IMR-90 (cell line): ENCODE measurements at places on chromosomes 4 and X.
A peak's percentile ranks its signal among the peaks of the same experiment; 100 is the strongest.

DNA sequence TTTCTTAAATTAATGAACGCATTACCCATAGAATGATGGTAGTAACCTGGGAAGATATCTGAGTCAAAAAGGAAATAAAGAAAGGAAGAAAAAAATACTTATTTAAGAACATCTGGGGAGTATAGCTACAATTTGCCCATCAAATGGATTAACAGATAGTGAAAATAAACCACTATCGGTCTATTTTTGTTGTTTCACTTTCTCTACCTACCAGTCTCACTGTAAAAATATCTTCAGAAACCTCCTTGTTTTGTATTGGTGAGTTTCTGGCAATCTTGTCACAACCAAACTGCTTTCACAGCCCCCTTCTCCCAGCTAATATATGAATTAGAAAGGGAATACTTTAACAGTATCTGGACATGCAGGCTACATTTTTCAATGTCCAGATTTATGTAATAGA, 783.5 kb downstream of the STPG2 start:
- DNase-seq, result no peak

DNA sequence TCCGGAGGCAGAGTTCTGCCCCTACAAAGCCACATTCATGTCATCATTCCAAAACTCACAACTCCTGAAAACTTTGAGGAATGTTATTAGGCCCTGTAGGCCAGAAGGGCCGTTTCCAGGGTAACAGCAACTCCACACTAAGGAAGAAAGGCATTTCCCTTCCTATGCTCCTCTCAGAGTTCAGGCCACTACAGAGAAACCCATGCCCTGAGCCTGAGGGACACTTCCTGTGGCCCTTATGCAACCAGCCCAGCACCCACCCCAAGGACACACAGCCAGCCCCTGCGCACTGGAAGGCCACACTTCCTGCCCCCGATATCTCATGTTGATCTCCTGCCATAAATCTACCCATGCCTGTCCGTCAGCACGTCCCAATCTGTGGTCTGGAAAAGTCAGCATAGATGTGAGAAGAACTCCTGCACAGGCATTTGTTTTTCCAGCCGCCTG, 289.3 kb downstream of the BCOR start:
- peak; percentile 80 for DNase-seq

- DNase-seq, result no peak
Observed at GRCh38 chrX:117376460-117376859, 740.1 kb downstream of the KLHL13 start.

DNA sequence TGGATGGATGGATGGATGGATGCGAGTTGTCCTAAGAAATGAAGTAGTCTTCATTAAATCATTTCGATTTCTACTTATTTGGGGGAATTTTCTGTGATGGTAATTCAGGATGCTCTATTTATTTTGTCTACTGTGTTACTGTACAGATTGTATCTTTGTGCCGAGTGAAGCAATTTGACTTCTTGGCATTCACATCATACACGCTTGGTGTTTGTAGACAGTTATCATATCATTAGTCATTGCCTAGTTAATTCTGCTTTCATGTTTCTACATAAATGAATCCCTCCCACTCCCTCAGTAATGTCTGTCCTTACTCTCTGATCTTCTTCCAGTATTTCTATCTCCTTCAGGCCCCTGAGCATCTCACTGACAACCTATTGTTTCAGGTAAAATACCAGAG, 64.0 kb downstream of the RASGEF1B start:
- DNase-seq, result no peak

GRCh38 chr4:85659610-85660218, 184.8 kb downstream of the ARHGAP24 start:
- DNase-seq, result no peak

GRCh38 chrX:136679531-136679930, 31.6 kb downstream of the CD40LG start:
- no peak for DNase-seq

DNA sequence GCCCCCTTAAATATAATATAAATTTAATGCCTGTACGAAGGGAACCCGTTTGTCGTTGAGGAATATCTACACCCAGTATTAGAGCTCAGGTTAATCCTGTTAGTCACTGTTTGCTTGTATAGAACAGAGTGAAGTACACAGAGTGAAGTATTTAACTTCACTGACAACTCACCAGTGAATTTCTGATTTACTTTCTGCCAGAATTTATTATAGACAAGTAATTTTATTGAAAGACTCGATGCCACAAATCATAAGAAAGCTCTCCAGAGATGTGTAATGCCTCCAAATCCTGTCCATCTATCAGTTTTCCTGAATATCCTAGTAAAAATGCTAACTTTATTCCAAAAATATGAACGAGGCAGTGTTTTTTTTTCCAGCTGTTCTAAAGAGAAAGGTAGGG, 1.6 kb downstream of the GAB1 start:
- no peak for DNase-seq

DNA sequence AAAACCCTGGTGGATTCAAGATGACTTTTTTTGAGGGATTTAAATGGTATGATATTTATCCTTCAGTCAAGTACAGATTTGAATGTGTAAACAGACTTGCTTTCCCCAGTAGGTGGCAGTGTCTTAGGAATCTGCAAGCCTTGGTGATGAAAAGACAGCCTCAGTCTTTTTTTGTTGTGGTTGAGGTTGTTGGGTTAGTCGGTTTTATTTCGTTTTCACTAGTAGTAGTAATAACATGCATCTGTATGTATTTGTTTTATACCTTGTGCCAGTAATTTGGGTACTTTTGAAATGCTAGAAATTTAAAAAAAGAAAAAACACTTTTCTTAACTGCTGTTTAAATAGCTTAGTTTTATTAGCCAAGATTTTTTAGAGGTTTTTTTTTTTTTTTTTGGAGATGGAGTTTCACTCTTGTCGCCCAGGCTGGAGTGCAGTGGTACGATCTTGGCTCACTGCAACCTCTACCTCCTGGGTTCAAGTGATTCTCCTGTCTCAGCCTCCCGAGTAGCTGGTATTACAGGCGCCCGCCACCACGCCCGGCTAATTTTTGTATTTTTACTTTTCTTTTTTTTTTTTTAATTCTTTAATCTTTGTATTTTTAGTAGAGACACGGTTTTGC, 39.2 kb downstream of the COPS4 start:
- DNase-seq, result peak; percentile 82

DNA sequence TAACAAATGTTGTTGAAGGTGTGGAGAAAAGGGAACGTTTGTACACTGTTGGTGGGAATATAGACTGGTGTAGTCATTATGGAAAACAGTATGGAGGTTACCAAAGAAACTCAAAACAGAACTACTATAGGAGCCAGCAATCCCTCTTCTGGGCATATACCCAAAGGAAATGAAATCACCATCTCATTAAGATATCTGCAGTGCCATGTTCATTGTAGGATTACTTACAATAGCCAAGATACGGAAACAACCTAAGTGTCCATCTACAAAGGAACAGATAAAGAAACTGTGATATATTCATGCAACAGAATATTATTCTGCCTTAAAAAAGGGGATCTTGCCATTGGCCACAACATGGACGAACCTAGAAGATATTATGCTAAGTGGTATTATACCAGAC, 22.2 kb downstream of the APBB2 start:
- DNase-seq, result peak; percentile 33

- DNase-seq, result no peak
Observed at GRCh38 chr4:21726255-21726815, 222.2 kb downstream of the KCNIP4 start.

DNA sequence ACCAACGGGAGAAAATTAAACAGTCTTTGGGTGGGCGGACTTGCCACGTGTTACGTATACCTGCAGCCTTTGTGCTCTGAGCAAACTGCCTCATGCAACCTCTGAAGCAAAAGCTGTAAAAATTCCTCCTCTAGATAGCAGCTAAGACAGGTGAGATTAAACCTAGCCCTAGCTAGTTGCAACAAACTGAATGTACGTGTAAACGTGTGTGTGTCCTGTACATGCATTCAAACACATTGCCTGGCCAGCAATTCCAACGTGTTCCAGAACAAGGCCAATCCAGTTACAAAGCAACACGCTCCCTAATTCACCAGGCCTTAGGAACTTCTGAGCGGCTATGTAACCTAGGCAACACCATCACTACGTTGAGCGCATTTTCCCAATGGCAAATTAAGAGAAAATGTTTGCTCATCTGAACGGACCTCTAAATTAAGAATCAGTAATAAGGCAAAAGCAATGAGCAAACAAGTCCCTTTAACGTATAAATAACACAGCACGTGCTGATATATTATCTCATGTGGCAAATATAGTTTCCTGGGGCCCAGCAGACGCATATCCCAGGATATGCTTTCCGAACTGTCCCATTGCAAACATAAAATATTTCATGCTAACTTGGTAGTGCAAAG, 792 bp downstream of the PPID start:
- DNase-seq, result peak; percentile 48

DNA sequence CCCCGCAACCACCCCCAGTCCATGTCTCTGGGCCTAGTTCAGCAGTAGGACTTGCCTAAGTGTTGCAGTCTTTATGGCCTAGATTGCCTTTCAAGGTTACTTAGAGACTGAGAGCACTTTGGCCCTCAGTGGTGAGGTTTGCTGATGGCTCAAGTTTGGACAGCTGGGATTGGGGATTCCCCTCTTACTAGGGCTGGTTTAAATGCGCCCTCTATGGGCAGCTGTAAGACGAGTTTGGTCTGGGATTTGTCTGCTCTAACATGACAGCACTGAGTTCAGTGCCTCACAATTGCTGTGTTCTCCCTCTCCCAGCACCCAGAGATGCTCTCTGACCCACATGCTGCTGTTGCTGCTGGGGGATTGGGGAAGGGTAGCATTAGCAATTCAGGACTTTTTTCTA, 23.1 kb downstream of the DACH2 start:
- peak; percentile 64 for DNase-seq

- DNase-seq, result no peak
Observed at GRCh38 chr4:3786196-3786869, 20.1 kb downstream of the ADRA2C start.

DNA sequence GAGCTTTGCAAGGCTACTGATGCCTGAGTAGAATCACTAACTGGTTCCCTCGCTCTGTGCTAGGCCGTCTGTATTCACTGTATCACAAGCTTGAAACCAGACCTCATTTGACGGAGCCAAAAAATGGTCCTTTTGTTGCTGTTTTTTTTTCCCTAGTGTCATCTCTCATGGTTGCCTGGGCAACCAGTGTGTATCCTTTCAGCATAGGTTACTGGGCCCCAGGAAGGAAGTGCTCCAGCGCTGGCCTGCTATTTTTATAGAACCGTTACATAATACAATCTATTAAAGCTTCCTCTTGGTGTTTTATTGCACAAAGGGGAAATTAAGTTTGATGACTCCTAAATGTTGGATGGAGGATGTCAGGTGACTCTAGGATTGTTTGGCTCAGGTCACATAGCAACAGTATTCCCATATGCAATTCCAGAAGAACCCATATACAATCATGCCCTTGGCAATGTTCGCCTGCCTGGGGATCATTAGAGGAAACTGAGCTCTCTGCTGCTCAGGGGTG, 220.4 kb downstream of the SPRY1 start:
- no peak for DNase-seq

- peak; percentile 17 for DNase-seq
Observed at GRCh38 chr4:125091-125771, 930 bp downstream of the ZNF718 start.

DNA sequence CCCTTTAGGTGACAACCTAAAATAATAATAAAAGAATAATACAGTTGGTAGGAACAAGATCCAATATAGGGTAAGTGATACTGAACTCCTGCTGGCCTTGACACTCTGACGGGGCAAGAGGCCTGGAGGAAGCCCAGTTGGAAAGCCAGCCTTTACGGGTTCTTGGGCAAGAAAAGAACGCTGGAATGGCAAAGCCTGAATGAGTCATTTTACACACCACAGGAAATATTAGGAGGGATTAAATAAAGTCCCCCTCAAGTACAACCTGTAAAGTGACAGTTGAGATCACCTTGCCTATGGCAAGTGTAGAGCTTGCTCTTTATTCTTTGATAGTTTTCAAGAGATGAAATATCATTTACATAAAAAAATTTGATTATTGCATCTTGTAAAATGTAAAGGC, 244.5 kb upstream of the TLL1 start:
- no peak for DNase-seq

DNA sequence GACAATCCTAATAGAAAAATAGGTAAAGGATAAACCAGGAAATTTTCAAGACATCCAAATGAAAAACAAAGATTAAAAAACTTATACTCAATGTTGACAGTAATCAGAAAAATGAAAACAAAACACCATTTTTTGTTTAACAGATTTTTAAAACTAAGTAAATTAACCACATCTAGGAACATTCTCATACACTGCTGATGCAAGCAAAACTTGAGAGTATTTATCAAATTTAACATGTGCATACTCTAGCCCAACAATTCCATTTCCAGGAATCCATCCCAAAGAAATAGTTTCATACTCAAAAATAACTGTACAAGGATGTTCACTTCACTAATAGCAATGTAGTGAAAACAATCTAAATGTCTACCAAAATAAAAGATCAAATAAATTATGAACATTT, 11.5 kb downstream of the ANKRD17 start:
- no peak for DNase-seq

GRCh38 chr4:188110036-188110435, 633 bp upstream of the TRIML2 start:
- no peak for DNase-seq

DNA sequence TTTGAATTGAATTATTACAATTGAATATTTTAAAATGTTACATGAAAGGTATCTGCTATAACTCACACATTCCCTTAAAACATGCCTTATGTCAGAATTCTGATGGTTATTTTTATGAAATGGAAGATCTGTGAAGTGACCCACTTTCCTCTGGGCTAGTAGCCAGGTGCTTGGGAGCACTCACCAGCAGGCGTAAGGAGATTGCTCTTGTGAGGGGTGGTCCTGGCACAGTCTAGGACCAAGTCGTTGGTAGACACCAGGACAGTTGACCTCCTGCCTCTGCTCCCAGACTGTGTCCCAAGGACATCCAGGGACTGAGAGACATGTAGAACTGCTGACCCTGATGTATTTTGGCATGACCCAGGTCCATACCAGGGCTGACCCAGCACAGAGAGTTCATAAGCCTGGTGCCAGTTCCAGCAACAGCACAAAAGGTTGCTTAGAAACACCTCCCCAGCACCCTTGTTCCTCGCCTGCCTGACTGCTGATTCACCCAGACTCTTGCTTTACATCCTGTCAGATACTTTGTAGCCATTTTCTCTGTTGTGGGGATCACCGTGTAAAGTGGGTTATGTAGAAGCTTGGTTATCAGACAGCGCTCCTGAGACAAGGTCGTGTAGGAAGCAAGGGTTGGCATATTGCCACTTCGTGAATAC, 48.5 kb downstream of the NELFA start:
- DNase-seq, result peak; percentile 33
